Fibroblast of lung (primary cell): ENCODE measurements at places on chromosomes 16 and 17. TPM values are rescaled to one million over a fixed set of nuclear protein-coding genes. Genes with fewer than 3 reads are reported as not detected.

MEIOC gene
- under 0.01 TPM in 1 of 2 replicates, not detected in the other for total RNA-seq

SYNGR3 gene
- 1.5 and 1.8 TPM in 2 replicates for total RNA-seq

INPP5K gene
- 32.1 and 34.5 TPM in 2 replicates for total RNA-seq

CA7 gene
- not detected in 2 replicates for total RNA-seq

TMIGD1 gene
- total RNA-seq, result not detected in 2 replicates

KIF2B gene
- total RNA-seq, result not detected in 2 replicates

GSPT1 gene
- 56.5 and 57.3 TPM in 2 replicates for total RNA-seq

CDH1 gene
- under 0.01 TPM in 1 of 2 replicates, not detected in the other for total RNA-seq

KRT20 gene
- total RNA-seq, result not detected in 2 replicates

NKD1 gene
- under 0.01 TPM in 2 replicates for total RNA-seq

NSMCE1 gene
- 124 and 142 TPM in 2 replicates for total RNA-seq

MPP2 gene
- total RNA-seq, result 1.3 and 2.1 TPM in 2 replicates

ABCA3 gene
- 1.5 and 6.1 TPM in 2 replicates for total RNA-seq

PLLP gene
- total RNA-seq, result not detected in 2 replicates

RPRML gene
- not detected in 2 replicates for total RNA-seq
